ENCODE measurements at places on chromosomes 5 and 9. TPM values are rescaled to one million over a fixed set of nuclear protein-coding genes. Genes with fewer than 3 reads are reported as not detected.
A peak's percentile ranks its signal among the peaks of the same experiment; 100 is the strongest.

Gene KLF4
- 12.9 TPM for total RNA-seq

Gene LYSMD3
- 27.6 TPM for total RNA-seq

Gene CDH9
- total RNA-seq = not detected

Gene INSL6
- total RNA-seq = not detected

Gene PALM2AKAP2
- total RNA-seq = not detected

Gene WNT8A
- total RNA-seq = not detected

Gene KIF4B
- total RNA-seq = not detected

Gene NDUFA8
- total RNA-seq = 5.0 TPM

Gene GRK6
- 192 TPM for total RNA-seq

Gene QRFP
- total RNA-seq = not detected

GRCh38 chr5:139407517-139407916, 3.6 kb upstream of the SPATA24 start:
- H3K4me1 ChIP-seq = peaks cover 20% of the 10 kb centered on the region
- H3K27me3 ChIP-seq = no peaks in the 10 kb centered on the region

- H3K4me1 ChIP-seq = no peaks in the 10 kb centered on the region
- H3K4me3 ChIP-seq = no peak overlapping the region
- DNase-seq = no peak
- peaks cover 3% of the 10 kb centered on the region for H3K27me3 ChIP-seq
- no peak overlapping the region for H3K27ac ChIP-seq
- no peaks in the 10 kb centered on the region for H3K36me3 ChIP-seq
Measured at GRCh38 chr5:119582987-119583386, 46.4 kb upstream of the FAM170A start.

DNA sequence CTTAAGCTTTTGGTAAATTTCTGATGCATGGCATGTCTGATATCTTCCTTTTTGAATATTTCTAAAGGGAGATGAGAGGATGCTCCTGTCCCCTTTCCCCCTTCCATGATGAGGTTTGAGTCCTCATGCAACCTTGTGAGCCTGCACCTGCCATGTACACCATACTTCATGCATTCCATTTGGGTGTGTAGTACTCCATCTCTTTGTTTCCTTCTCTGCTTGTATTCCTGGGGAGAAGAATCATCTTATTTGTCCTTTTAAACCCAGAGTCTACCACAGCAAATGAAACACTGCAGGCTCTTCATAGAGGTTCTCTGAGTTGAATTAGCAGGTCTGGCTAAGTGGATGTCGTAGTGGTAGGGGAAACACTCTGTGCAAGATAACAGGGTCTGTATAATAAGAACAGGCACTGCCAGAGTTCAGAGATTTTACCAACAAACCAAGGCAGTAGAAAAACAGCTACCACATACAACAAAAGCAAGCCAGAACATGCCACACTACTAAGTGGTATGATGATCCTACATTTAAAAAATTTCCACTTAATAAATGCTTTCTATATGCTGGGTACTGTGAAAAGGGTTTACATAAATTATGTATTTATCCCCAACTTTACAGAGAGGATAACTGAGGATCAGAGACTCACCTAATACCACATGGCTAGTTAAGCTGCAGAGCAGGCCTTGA, 439.8 kb upstream of the GRIA1 start:
- H3K36me3 ChIP-seq = no peaks in the 10 kb centered on the region
- no peaks in the 10 kb centered on the region for H3K4me1 ChIP-seq
- H3K4me3 ChIP-seq = no peak overlapping the region
- H3K27ac ChIP-seq = no peak overlapping the region
- no peaks in the 10 kb centered on the region for H3K27me3 ChIP-seq

DNA sequence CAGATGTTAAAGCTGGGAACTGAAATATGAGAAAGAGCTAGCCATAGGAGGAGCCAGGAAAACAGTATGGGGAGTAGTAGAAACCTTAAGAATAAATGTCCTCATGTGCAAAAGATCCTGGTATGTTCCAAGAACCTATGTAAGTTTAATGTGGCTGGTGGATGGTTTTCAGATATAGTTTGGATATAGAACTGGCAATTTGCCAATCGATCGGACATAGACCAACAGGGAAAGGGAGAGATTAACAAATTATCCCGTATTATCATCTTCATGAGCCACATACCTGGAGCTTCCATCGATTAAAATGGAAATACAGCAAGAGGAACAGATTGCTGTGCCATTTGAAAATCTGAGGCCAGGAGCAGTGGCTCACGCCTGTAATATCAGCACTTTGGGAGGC, 388.7 kb downstream of the PRELID2 start:
- H3K27ac ChIP-seq = no peak overlapping the region
- H3K36me3 ChIP-seq = no peaks in the 10 kb centered on the region
- H3K27me3 ChIP-seq = no peaks in the 10 kb centered on the region

- DNase-seq = no peak
- no peak overlapping the region for H3K4me3 ChIP-seq
- no peaks in the 10 kb centered on the region for H3K4me1 ChIP-seq
- no peaks in the 10 kb centered on the region for H3K36me3 ChIP-seq
- H3K27ac ChIP-seq = no peak overlapping the region
Measured at GRCh38 chr9:98590101-98590500, 118.6 kb downstream of the GABBR2 start.

DNA sequence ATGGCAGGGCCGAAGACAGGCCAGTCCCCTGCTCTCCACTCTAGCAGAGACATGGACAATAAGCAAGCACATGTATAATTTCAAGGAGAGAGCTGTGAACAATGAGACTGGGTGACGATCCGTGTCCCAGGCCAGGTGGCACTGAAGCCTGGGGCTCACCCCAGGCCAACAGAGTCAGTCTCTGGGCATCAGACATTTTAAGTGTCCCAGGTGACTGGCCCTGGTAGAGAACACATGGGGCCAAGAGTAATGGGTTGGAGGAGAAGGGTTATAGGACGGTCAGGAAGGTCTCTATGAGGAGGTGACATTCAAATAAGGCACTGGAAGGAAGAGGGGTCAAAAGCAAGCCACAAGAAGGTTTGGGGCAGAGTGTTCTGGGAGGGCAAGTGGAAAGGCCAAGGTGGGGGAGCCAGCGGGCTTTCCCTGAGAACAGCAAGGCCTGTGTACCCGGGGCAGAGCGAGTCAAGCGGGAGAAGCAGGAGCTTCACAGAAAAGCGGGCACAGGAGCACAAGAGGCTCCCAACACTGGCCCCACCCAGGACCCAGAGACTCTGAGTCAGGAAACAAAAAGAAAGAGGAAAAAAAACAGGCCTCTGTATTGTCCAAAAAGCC, 1.1 kb upstream of the AKNA start:
- peaks cover 12% of the 10 kb centered on the region for H3K36me3 ChIP-seq
- peak overlapping the region; percentile 99 for H3K4me3 ChIP-seq
- H3K27me3 ChIP-seq = no peaks in the 10 kb centered on the region
- H3K27ac ChIP-seq = peak overlapping the region; percentile 97
- DNase-seq = no peak

DNA sequence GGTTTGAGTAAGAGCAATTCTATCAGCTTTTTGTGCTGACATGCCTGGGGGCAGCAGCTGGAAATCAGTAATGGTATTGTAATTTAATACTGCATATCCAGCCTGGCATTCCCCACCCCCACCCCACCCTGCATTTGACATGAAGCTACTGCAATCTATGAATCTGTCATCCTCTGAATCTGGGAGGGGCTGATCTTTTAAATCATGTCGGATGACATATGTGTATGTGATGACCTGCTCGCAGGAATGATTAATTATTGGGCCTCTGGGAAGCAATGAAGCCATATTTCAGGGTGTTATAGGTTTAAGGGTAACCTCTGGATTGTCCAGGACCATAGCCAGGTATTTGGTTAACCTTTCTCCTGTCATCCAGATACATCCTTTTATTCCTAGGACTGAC, 64.6 kb upstream of the RASGRF2 start:
- no peaks in the 10 kb centered on the region for H3K36me3 ChIP-seq
- H3K27me3 ChIP-seq = no peaks in the 10 kb centered on the region
- DNase-seq = no peak
- H3K4me3 ChIP-seq = no peak overlapping the region
- no peak overlapping the region for H3K27ac ChIP-seq
- no peaks in the 10 kb centered on the region for H3K4me1 ChIP-seq

DNA sequence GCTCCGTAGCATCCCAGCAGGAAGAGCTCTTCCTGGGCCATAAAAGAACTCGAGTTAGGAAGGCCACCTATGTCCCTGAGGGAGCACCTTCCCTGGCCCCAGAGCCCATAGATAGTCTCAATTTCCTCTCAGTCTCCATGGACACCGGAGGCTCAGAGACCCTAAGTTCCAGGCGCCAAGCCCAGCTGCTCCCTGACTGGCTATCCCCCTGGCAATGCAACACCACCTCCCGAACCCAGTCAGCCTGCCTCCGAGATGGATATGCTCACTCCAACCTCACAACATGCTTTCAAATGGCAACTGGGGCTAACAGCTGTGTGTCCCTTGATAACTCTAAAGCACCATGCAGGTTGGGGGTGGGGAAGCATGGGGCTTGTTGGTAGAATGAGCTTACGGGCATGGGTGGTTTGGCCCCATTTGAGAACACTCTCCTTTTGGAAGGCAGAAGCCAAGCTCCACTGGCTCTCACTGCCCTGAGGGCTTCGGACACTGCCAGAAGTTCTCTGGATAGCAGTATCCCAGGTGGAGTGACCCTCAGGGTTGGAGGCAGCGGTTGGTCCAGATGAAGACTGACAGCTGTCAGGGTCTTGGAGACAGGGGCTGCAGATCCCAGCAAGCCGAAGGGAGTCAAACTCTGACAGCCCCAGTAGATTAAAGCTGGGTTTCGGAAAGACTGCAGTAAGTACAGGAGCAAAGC, 165.3 kb downstream of the PAX5 start:
- peaks cover 5% of the 10 kb centered on the region for H3K27me3 ChIP-seq
- no peak for DNase-seq
- H3K27ac ChIP-seq = no peak overlapping the region
- no peaks in the 10 kb centered on the region for H3K4me1 ChIP-seq
- no peak overlapping the region for H3K4me3 ChIP-seq
- H3K36me3 ChIP-seq = no peaks in the 10 kb centered on the region

- no peaks in the 10 kb centered on the region for H3K4me1 ChIP-seq
- no peak overlapping the region for H3K4me3 ChIP-seq
- no peaks in the 10 kb centered on the region for H3K27me3 ChIP-seq
- DNase-seq = no peak
- no peak overlapping the region for H3K27ac ChIP-seq
Measured at GRCh38 chr9:82080265-82080664, 91.7 kb downstream of the SPATA31D1 start.

GRCh38 chr5:73867345-73868335, 241.6 kb downstream of the ARHGEF28 start:
- H3K4me3 ChIP-seq = no peak overlapping the region
- no peak for DNase-seq
- peaks cover 13% of the 10 kb centered on the region for H3K27me3 ChIP-seq

DNA sequence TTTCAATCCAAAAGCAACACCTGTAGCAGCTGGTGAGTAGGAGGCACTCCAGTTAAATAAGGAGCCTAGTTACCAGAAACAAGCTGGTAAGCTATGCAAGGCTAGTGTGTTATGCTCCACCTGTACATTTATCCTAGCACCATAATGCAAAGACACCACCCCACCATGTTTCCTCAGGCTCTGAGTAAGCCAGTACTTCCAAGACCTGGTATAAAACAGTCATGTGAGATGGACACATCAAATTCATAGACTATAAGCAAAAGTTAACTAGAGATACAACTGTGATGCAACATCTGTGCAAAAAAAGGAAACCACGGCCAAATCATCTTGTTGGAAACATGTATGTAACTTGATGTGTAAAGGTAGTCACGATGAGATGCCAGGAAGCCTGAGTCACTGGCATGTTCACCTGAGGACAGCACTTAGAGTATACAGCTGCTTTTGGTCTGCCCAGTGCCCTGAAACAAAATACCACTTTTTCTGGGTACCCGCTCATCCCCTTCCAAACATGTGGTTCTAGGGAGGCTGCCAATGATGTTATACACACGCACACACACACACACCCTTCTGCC, 66.1 kb downstream of the CDK5RAP2 start:
- no peaks in the 10 kb centered on the region for H3K27me3 ChIP-seq
- no peak overlapping the region for H3K4me3 ChIP-seq
- DNase-seq = no peak
- H3K27ac ChIP-seq = no peak overlapping the region
- H3K4me1 ChIP-seq = no peaks in the 10 kb centered on the region

DNA sequence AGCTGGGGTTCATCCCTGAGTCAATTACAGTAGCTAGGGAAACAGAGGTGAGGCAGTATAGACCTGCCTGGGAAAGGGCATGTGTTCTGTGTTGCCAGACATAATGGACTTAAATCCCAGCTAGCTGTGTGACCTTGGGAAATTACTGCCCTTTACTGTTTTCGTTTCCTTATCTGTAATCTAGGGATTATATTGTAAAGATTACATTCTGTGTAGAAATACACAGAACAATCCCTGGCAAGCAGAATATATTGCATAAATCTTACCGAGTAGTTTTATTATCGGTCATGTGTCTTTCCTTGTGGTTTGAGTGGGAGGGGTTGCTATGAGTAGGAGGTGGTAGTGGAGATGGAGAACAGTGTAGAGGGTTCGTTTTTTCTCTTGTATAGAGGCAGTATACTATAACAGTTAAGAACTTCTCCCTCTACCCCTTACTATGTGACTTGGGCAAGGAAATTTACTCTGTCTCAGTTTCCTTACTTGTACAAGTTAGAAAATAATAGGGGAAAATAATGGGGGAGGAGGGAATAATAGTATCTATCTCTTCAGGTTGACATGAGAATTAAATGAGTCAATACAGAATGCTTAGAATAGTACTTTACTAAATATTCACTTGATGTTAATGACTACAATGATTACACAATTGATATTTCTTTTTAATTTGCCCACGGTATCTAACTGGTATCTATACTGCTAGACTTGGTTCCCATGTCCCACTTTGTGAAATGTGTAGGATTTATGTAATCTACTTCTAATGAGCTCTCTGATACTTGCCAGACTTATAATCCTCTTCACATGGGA, 7.1 kb upstream of the DMXL1 start:
- H3K27ac ChIP-seq = no peak overlapping the region
- H3K4me3 ChIP-seq = no peak overlapping the region
- DNase-seq = no peak

GRCh38 chr9:21993893-21994555, at the start of gene CDKN2A:
TSS of gene CDKN2A (minus strand) at chr9:21994392.
- H3K27me3 ChIP-seq = peaks cover 11% of the 10 kb centered on the region
- peaks cover 20% of the 10 kb centered on the region for H3K4me1 ChIP-seq
- DNase-seq = no peak
- no peaks in the 10 kb centered on the region for H3K36me3 ChIP-seq

DNA sequence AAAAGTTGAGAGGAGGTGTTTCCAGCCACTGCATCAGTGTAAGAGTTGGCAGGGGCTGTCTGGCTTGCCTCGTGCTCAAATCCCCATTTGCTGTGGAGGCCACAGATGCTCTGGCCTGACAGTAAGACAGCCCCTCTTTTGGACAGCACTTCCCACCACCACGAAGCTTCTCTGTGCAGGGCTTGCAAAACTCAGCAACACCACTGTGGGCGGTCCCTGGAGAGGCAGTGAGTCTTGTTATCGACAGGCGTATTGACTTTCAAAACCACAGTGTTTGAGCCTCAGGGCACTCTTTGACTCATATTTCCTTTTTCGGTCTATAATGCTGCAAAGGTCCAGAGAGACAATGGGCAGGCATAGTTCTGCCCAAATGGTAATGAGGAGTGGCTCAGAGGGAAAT, 539.5 kb downstream of the EBF1 start:
- no peaks in the 10 kb centered on the region for H3K36me3 ChIP-seq
- H3K27ac ChIP-seq = no peak overlapping the region
- no peaks in the 10 kb centered on the region for H3K27me3 ChIP-seq
- no peaks in the 10 kb centered on the region for H3K4me1 ChIP-seq
- DNase-seq = no peak

GRCh38 chr5:33854733-33855151, 37.0 kb downstream of the ADAMTS12 start:
- no peaks in the 10 kb centered on the region for H3K27me3 ChIP-seq
- H3K4me3 ChIP-seq = no peak overlapping the region
- no peaks in the 10 kb centered on the region for H3K36me3 ChIP-seq
- no peak for DNase-seq
- no peak overlapping the region for H3K27ac ChIP-seq
- peaks cover 19% of the 10 kb centered on the region for H3K4me1 ChIP-seq
